Adrenal gland (tissue), 19 donors: ENCODE measurements at places on chromosomes 7 and 10. TPM values are rescaled to one million over a fixed set of nuclear protein-coding genes. Genes with fewer than 3 reads are reported as not detected.
A peak's percentile ranks its signal among the peaks of the same experiment; 100 is the strongest.

DNA sequence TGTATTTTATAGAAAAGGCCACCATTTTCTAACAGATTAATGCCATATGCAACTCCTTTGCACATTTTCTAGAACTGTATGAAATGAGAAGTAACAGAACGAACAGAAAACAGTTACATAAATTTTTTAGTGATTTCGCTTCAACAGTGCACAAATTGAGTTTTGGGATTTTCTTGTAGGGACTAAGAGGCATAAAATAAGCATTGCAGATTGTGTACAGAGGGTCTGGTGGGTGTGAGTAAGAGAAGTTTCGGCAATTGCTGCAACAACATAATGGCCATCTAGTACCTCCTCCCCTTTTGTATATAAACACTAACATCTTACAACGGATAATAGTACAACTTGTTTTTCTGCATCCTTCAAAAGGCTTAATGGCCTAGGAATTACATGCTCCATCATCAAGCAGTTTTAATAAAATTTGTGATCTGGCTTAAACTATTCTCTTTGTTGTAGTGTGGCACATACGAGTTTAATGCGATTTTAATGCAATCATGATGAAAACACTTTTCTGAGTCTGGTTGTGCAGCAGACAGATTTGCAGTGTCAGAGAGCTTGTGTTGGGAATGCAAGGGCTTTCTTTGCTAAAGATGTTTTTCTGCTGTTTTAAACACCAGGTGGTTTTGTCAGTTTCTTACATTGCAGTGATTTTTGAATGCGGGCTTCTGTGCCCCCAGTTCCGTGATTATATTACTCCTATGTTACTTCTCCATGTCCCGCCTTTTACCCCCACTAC lies 2.9 kb downstream of the GLCCI1 start:
- DNase-seq: no peak

GRCh38 chr7:37408291-37409228 lies 40.1 kb downstream of the ELMO1 start:
- DNase-seq: no peak

- no peak for DNase-seq
These were observed 57.7 kb downstream of the PPP1R3C start for GRCh38 chr10:91575044-91575610.

GRCh38 chr7:71783779-71784178 lies 628.4 kb downstream of the CALN1 start:
- DNase-seq: no peak

GRCh38 chr10:97547271-97547600 lies 25.3 kb upstream of the ANKRD2 start:
- no peak for DNase-seq

VWDE gene
- total RNA-seq: 0.94 TPM

KBTBD2 gene
- total RNA-seq: 57.0 TPM

OPALIN gene
- total RNA-seq: not detected

FAM25A gene
- total RNA-seq: not detected

DNA sequence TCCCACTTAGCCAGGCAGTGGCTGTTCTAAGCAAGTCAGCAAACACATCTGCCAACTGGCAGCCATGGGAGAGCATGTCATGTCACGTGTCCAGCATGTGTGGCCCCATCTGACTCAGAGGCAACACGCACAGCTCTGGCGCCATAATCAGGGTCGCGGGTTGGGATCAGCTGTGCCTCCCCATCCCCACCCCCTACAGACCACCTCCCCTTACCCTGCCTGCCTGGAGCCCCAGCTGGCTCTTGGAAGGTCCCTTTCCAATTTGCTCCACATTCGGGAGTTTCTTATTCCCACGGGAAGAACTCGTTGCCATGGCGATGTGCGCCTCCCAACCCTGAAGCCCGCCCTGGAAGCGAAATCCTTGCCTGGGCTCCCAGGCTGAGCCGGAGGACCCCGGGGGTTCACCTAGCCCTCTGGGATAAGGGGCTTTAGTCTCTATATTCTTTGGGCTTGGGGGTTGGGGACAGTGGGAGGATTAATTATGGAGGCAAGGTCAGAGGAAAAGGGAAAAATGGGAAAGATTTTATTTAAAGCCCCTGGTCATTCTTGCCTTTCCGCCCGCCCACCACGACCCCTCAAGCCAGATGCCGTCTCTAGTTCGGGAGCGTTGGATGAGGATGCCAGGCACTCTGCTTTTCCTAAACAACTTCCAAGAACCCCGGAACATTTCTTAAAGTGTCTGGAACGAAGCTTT lies 283.7 kb downstream of the ZEB1 start:
- DNase-seq: peak; percentile 88

- DNase-seq: peak; percentile 25
These were observed 878 bp downstream of the SEC61A2 start for GRCh38 chr10:12130237-12130872.

DNA sequence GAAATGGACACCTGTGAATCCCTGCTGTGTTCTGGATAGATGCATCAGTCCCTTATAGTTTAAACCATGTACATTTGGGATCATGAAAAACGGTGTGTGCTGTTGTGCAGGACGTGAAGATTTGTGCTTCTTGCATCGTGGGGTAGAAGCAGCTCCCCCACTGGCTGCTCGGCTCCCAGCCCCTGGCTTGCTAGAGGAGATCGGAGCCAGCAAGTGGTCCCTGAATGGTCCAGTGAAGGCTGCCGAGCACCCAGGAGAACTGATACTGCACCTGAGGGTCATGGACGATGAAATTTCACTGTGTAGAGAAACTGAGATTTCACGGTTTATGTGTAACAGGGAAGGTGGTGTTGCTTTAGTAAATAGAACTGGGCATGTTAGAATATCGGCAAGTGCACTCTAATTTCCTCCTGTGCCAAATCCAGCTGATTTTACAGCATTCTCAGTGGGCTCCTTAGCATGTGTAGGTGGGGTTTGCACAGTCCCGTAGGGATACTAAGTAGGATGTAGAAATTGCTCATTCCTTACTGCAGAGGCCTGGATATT lies 655.1 kb upstream of the FOXK1 start:
- no peak for DNase-seq

DNA sequence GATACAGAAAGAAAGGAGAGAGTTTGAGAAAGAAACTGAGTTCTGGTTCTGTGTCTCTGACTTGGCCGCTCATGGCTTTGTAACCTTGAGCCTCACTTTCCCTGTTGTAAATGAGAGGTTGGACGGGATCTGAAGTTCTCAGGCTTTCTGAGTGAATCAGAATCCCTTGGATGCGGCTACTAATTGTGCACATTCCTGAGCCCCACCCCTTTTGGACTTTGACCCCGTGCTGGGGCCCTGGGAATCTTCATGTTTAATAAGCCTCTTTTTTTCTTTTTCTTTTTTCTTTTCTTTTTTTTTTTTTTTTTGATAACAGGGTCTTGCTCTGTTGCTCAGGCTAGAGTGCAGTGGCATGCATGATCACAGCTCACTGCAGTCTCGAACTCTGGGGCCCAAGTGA lies 26.9 kb downstream of the SLC25A28 start:
- no peak for DNase-seq

GRCh38 chr10:98299341-98299740 lies 31.3 kb upstream of the LOXL4 start:
- no peak for DNase-seq

DNA sequence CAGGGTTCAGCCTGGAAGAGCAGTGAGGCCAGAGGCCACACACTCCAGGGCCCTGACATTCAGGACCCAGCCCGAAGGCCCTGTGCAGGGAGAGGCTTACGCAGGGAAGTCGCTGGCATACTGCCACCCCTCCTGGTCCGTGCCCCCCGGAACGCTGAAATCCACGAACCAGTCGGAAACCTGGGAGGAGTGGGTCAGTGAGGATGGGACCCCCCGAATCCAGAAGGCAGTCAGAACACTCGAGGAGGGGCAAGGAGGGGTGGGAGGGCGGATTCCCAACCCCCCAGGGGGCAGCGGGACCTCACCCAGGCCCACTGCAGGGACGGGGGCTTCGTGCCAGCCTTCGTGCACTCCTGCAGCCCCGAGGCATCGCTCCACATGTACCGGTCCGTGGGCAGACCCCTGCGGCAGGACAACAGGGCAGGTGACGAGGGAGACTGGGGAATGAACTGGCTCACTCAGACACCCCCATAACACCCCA lies 13.5 kb downstream of the BHLHA15 start:
- no peak for DNase-seq
